CD14-positive monocyte (primary cell): ENCODE measurements at places on chromosomes 11 and 22.

DNA sequence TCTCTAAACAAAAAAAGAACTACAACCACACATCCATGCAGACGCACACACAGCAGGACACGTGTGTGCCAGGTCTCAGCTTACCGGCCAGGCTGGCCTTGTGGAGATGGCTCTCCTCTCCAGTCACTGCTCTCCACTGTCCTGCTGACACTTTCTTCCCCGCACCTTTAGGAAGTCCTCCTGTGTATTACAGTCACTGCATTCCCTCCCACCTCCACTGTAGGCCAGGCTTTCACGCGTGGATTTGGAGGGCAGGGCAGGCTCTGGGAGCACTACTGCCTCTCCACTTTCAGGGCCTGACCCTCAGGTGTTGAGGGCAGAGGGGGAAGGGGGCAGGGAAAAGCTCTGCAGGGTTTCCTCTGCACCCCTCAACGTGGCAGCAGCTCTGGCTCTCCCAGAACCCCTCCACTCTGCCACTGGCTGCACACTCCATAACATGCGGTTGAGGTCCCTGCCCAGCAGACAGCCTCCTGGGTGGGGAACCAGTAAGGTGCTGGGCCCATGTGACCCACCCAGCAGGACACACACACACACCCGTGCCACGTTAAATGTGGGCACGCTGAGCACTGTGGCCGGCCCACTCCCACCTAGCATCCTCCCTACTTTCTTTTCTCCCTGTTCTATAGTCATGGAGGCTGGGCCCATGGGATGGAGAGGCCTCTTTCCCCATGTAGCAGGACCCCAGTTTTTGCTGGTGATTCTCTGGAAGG lies 107.0 kb upstream of the PITPNB start:
- no peak for DNase-seq

DNA sequence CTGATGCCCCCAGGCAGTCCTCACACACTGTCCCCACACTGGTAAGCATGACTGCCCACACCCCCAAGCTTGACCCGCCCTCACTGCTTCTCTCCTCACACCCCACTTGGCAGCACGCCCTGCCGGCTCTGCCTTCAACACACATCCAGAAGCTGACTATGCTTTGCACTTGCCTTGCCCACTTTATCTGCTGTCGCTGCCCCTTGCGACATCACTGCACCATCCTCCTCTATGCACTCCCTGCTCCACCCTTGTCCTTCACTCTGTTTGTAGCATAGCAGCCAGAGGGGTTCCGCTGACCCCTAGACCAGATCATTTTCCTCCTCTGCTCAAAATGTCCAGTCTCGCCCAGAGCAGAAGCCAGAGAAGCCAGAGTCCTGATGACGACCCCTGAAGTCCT lies 25.3 kb upstream of the SLC25A1 start:
- no peak for DNase-seq

DNA sequence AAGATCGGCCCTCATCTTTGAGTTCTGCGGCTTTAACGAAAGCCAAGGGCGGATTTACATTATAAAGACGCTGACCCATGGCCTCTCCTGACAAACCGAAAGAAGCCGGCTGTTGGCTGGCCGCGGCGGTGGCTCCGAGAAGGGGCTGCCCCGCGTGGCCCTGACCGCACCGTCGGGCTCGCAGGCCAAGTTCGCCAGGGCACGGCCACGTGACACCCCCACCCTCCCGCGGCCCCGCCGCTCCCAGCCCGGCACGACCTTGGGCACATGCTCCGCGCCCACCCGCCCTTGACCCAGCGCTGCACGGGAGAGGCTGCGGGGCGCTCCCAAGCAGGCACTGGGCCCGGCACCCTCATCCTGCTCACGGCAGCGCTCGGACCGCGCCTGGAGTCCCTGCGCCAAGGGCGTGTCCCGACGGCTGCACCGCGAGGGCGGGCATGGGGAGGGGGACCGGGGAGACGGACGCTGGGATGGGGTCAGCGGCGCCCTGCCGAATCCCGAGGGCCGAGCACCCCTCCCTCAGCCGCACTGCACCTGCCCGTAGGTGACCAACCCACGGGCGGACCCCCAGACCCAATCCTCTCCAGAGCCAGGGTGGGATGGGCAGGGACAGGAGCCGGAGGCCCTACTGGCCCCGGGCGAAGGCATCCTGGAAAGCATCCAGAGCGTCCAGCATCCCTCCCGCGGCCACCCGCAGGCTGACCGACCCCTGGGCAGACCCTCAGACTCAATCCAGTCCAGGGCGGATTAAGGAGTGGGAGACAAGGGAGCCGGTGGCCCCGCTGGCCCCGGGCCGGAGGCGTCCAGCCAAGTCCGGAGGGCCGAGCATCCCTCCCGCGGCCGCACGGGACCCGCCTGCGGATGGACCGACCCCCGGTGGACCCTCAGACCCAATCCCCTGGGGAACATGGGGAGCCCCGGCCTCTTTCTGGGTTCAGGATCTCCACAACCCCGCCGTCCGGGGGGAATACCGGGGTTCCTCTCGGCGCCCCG lies 759 bp downstream of the CPT1A start:
- DNase-seq, result peak; percentile 69

DNA sequence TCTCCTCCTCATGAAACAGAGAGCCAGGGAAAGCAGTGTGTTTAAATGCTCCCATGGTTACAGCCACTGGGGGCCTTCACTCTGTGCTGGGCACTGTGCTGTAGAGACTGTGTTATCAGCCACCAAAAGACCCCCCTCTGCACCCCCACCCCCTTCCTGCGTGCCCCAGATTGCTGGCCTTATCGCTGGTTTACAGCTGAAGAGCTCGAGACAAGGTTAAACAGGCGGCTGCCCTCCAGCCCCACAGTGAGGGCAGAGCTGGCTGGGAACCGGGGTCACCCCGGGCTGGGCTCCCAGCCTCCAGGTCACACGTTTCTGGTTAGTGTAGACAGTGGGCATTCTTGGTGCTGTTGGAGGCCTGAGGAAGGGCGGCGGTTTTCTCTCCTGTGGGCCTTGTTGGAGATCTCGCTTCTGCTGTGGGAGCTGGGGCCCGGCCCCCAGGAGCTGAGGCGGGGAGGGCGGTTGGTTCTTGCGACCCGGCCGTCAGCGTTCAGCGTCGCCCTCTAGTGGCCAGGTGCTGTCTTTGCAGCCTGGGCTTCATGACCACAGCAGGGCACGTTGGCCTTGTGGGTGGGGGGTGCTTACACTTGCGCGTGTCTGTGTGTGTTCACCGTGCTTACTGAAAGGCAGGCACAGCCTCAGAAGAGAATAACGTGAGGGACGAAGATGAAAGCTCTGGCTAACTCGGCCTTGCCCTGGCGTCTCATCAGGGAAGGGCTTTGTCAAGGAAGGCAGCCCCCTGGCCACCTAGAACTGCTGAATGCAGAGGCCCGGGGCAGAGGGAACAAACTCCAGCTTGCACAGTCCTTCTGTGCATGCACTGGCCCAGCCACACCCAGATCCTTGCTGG lies 40.8 kb downstream of the TBC1D22A start:
- peak; percentile 55 for DNase-seq

- peak; percentile 82 for DNase-seq
These were observed 46.4 kb downstream of the MORC2 start for GRCh38 chr22:30922151-30922611.

GRCh38 chr11:79206951-79207350 lies 233.9 kb downstream of the TENM4 start:
- DNase-seq, result no peak

DNA sequence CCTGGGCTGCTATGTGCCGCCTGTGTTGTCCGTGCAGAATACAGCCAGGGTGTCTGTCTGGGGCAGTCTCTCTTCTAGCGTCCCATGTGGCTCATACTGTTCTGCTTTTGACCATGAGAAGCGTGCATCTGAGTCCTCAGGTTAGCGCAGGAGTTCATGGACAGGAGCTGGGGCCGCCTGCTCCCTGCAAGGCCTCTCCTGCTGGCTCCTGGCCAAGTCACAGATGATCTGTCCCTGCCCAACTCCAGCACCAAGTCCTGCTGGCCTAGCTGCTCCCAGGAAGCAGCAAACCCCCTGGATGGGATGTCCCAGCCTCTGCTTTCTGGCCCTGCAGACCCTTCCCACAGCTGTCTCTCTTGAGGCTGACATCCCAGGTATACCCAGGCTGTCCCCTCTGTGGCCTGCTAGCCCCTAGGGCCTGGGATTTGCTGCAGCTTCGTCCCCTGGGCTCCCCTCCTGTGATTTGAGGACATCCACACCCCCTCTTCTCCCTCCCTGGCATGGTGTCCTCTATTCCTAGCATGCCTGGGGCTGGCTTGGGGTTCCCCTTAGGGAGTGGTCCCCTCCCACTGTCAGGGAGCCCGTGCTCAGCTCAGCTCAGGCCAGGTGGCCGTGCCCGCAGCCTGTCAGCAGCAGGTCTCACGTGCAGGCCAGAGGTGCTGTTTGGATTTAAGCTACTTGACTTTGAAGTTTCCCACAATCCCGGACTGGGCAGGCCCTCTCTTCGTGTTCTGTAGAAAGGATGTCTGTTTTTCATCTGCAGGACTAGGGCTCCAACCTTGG lies 17.8 kb downstream of the PRR5 start:
- no peak for DNase-seq

DNA sequence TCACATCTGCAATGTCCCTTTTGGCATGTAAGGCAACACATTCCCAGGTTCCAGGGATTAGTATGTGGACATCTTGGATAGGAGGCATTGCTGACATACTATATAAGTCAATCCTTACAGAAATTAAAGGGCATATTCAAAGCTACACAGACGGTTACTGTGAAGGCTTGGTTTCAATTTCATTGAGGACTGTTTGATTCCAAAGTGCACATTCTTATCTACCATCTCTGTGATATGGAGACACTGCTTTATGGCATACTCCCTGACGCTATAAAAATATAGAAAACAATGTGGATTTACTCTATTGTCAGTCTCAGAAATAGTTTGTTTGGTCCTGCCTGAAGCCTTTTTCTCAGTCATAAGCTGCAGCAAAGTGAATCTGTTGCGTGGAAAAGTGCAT lies 1486.7 kb downstream of the FAM181B start:
- DNase-seq, result no peak

GRCh38 chr22:42797011-42797410 lies 60.1 kb downstream of the ARFGAP3 start:
- peak; percentile 50 for DNase-seq

- DNase-seq, result peak; percentile 43
These were observed 14.4 kb upstream of the SERPINH1 start for GRCh38 chr11:75547617-75548058.

DNA sequence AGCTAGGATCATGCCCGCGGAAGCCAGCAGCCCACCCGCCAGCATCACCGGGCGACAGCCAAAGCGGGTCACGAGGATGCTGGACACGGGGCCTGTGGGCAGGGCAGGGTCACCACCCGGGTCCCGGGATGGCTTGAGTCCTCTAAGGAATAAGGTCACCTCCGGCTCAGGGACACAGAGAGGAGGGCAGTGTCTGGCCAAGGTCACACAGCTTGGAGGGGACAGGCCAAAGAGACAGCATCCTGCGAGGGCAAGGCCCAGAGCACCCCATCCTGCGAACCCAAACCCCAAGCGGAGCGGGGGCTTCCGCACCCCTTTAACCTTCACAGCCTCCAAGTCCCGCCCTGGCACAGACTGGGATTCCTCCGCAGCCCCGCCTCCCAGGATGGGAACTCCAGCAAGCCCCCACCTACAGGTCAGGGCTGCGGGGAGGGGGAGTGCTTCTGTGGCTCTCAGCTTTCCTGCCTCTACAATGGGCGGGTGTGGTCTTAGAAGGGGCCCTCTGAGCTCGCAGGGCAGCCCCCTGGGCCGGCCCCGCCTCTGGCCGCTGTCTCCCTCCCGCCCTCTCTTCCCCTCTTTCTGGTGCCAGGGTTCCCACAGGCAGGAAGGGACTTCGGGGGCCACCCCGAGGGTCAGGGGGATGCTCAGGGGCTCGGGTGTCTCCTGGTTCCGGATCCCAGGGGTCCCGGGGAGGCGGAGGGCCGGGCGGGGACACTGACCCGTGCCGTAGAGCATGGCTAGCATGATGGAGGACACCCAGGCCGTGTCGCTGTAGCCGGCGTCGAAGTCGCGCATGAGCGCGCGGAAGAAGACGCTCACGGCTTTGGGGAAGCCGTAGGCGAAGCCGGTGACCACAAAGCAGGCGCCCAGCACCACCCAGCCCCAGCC lies 1.8 kb downstream of the SLC16A8 start:
- no peak for DNase-seq

DNA sequence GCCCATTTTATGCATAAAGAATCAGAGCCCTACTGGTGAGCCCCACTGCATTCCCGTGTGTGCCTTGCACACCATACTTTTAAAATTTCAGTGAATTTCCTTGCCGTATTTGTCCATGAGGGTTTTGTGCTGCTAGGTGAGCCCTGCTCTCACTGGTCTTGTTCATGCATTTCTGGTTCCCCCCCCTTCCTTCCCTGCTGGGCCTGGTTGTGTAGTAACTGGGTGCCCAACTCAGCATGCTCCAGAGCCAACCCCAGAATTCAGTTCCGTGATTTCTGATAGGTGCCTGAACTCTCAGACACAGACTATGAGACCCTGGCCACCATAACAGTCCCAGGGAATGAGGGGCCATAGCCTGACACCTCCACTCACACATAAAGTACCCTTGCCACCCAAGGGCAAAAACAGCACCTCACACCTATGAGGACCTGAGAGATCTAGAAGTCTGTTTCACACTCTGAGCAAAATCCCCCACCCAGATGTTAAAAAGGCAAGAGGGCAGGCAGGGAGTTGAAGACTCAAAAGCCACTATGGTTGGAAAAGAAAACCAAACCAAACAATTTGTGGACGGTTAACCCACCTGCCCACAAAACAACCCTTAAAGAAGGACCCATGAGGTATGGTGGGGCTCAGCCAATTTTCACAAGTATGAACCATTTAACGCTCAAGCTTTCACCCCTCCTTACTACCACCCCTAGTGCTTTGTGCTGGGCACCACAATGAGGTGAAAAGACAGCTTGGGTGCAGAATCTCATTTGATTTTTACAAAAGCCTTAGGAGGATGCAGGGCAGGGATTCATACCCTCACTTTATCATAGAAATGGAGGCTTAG lies 16.8 kb upstream of the IL10RA start:
- DNase-seq, result no peak

- DNase-seq, result no peak
These were observed 6.9 kb downstream of the SCN2B start for GRCh38 chr11:118169300-118170140.

DNA sequence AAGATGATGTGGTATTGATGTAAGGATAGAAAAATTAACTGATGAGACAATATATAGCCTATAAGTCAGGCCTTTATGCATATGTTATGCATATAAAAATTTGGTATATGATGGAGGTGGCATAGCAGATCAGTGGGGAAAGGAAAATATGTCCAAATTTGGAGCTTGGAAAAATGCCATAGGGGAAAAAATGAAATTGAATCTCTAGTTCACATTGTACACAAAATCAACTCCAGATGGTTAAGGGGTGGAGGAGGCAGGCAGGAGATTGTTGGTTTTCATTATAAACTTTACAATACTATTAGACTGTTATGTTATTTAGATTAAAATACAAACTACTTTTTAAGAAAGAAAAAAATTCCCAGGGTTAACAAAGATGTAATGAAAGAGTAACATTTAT lies 15.1 kb upstream of the CD3E start:
- no peak for DNase-seq

DNA sequence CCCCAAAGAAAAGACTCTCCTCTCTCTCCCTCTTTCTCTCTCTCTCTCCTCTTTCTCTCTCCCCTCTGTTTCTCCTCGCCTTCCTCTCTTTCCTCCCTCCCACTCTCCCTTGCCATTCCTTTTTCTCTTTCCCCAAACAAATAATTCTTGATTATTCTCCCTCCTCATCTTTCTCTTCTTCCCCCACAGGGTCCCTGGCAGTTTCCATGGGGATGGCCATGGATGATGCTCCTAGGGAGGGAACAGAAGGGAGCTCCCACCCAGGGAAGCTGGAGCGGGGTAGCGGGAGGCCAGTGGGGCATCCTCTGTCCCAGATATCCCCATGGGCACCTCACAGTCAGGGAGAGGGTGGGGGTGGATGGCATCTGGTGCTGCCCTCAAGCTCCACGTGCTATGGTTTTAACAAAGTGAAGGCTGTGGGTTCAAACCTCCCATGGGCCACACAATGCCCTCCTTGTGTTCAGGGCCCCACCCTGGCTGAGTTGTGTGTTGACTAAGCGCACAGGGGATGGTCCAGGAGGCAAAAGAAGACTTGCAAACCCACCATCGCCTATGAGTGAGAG lies 266.4 kb downstream of the BUD13 start:
- DNase-seq, result no peak
